ENCODE measurements at places on chromosomes 3 and 15.

DNA sequence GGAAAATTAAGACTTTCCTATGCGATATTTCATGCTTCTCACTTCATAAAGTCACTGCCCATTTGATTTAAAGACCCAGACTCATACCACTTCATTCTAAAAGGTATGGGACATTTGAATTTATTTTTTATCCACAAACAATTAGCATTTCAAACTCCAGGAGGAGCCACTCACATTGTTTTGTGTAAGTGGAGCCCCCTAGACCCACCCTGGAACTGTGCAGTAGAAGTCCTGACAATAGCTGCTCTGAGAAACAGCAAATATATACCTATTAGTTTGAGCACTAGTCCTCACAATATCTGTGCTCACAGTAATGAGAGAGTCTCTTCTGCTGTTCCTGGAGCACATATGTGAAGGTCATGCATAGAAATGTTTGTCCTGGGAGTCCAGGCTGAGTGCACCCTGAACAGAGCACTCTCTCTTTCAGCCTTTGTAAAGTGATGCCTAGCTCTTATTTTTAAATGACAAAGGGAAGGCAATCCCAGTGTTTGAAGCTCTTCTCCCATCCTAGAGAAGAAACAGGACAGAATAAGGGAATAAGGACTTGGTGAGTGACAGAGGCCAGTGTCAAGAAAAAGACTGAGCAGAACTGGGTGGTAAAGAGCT, 127.5 kb upstream of the STRIT1 start:
- DNase-seq = no peak

DNA sequence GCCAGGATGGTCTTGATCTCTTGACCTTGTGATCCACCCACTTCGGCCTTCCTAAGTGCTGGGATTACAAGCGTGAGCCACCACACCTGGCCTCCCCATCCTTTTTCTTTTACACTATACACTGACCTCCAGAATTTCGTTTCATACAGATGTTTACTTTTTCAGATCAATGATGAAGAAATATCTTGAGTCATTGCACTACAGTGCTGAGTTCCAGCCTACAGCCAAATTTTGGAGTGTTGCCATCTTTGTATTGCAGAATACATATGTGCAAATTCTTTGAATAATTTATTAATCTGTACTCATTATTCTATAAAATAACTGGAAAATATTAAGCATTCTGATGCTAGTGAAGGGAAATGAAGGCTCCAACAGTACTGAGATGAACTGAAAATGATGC, 12.5 kb downstream of the ZPLD1 start:
- DNase-seq = no peak

DNA sequence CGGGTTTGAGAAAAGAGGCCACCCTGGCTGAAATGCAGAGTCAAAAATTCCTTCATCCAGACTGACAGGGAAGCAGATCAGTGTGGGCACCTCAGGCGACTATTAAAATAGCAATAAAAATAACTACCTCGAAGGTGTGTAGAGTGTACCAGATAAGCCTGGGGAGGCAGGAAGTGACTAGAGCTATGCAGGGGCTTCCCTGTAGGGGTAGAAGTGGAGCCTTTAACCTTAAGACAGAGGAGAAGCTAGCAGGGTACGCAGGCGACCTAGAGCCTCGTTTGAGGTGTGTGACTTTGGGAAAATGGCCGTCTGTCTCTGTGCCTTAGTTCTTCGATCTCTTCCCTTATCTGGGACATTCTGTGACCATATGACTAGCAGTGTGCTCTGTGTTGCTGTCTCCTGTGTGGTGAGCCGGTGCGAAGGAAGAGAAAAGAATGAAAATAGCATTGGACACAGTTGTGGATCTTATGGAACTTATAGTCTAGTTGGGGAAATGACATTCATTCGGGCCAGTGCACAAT, 17.6 kb downstream of the BHLHE40 start:
- DNase-seq = no peak

DNA sequence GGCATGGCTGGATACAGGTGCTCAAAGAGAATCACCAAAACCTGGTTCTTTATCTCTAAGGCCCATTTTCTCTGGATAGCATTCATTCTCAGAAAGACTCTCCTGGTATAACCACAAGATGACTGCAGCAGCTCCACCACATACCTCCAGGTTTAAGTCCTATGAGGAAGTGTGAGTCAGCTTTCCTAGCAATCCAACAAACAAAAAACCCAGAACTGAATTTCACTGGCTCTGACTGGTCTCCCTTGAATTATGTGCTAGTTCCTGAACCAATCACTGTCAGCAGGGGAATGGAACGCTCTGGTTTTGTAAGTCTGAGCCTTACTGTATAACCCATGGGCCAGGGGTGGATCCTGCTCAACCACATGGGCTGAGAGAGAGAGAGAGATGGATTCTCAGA, 27.2 kb downstream of the MRPL46 start:
- DNase-seq = no peak

DNA sequence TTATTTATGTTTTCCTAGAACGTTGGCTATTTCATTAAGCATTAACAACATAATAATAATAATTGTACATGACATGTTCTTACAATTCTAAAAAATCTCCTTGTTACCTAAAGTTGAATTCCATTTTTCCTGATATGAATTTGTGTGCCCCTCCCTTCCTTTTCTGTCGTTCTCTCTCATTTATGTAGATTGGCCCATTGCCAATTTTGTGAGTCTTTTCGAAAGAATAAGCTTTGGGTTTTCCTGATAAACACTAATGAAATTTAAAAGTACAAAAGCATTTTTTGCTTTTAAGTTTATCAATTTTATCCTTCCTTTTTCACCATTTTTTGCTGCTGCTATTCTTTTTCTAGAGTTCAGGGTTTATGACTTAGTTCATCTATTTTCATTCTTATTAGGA, 44.9 kb downstream of the PRR23E start:
- no peak for DNase-seq

- DNase-seq = no peak
Measured at GRCh38 chr15:66452420-66452819, 45.1 kb downstream of the SNAPC5 start.

- no peak for DNase-seq
Measured at GRCh38 chr3:72105306-72105705, 320.4 kb upstream of the PROK2 start.

DNA sequence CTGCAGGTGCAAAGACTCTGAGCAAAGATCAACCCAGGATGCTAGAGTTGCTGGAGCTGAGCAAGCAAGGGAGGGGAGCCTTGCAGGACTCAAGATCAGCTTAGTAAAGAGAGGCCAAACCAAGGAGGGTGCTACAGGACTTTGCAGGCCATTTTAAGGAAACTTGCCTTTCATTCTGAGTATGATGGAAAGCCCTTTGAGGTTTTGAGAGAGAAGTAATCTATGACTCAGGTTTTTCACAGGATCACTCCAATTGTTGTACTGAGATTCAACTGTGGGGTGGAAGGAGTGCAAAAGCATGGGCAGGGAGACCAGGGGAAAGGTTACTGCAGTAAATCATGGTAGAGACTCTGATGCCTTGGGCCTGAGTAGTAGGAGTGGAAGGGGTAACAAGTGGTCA, 260.4 kb upstream of the GPR149 start:
- no peak for DNase-seq

DNA sequence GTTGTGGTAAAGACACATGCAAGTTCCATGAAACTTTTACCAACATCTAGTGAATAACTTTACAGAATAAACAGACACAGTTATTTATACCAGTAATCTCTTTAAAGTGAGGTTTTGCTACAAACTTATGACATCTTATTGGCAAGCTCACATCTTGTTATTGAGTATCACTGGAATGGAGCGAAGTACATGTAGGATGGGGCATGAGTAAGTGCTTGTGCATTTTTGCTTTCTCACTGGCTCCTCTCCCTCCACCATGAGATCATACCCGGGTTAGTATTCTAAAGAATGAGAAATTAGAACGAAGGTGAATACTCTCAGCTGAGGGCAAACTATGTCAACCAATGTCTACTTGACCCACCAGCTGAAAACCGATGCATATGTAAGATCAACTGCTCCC, 193.3 kb upstream of the ZNF717 start:
- no peak for DNase-seq

DNA sequence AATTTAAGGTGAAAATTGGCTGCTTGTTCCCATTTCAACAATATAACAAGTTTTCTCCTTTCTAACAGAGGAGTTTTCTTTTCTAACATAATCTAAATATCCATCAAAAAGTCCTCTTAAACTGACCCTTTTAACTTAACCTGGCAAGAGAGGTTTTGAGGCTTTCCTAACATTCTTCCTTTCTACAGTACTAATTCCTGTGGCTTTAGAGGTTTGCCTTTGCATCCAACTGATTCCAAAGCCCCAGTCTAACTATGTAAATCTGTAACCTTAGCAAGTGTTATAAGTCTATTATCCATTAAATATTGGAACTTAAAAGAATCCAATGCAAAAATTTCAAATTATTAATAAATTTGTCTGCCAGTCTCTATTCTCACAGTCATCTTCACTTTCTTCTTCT, 134.1 kb downstream of the ISL2 start:
- DNase-seq = no peak

- DNase-seq = no peak
Measured at GRCh38 chr3:71917545-71917944, 132.6 kb upstream of the PROK2 start.

DNA sequence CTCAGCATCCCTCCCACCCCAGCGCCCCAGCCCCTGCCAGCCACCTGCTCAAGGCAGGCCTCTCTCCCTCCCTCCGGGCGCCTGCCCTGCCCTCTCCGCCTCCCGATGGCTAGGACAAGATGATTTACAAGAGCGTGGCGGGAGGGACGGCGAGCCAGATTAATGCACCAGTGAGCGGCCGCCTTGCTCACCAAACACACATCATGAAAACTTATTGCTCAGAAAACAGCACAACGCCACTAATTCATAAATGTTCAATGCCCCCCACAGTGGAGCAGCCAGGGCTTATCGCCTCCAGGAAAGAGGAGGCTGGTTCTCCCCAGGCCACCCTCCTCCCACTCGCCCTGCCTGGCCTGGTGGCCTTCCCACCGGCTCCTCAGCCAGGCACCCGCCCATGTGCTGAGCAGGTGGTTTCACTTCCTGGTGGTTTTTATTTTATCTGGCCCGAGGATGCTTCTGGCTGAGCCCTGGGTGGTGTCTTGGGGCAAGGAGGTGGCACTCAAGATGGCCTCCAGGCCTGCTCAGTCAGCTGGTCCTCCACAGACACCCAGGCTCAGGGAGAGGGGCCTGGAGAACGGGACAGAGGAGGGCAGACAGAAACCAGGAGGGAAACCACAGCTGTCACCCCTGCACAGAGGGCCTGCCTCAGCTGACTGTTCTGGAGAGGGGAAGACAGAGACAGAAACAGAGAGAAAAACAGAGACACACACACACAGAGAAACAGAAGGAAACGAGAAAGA, 284.9 kb downstream of the UACA start:
- DNase-seq = no peak

DNA sequence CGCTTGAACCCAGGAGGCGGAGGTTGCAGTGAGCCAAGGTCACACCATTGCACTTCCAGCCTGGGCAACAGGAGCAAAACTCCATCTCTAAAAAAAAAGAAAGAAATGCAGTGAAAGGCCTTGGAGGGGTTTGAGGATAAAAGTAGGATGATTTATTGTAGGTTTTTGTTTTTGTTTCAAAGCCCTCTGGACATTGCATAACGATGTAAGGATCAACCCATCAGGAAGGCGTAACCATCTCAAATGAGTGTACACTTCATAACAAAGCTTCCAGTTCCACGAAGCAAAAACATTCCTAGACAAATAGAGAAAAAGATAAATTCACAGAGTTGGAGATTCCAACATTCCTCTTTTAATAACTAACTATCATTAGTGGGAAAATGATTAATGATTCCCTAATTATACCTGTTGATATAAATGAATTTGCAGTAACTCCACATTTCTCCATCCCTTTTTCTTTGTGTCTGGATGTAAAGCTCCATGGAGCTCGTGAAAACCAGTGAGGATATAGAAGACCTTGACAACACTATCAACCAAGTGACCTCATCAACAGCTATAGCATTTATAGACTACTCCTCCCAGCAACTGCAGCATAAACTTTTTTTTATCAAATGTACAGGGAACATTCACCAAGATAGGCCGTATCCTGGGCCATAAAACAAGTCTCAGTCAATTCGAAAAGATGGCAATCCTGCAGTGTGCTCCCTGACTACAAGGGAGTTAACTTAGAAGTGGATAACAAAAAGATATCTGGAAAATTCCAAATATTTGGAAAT, 48.7 kb upstream of the PPP4R2 start:
- no peak for DNase-seq

- DNase-seq = no peak
Measured at GRCh38 chr15:31228980-31229826, 97.4 kb upstream of the KLF13 start.

DNA sequence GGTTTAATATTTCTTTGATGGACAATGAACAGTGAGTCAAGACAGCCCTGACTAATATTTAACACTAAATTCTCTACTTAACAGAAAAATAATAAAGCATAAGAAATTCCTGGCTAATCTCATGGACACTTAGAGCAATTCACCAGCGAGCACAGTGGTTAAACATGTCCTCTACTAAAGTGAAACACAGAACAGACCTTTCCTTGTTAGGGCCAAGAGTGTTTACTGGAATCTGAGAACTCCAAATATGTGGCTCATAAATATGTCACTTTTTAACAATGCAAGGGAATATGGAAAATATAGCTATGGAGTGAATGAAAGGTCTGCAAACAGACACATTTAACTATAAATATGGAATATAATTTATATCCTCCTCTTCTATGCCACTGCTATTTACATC, 18.6 kb upstream of the IGSF10 start:
- DNase-seq = no peak

DNA sequence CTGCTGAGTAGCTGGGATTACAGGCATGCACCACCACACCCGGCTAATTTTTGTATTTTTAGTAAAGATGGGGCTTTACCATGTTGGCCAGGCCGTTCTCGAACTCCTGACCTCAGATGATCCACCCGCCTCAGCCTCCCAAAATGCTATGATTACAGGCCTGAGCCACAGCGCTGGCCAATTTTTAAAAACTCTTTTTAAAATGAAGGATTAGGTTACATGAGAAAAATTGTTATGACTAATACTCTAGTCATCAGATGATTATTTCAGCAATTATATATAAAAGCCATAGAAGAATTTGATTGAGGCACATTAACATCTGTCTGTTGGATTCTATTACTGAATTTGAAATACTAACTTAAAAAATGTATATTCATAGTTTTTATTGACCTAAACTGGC, 134.1 kb upstream of the MNS1 start:
- DNase-seq = no peak

GRCh38 chr3:171895291-171895690, 52.1 kb downstream of the TMEM212 start:
- no peak for DNase-seq

GRCh38 chr3:98906230-98906629, 4.7 kb upstream of the DCBLD2 start:
- DNase-seq = no peak

DNA sequence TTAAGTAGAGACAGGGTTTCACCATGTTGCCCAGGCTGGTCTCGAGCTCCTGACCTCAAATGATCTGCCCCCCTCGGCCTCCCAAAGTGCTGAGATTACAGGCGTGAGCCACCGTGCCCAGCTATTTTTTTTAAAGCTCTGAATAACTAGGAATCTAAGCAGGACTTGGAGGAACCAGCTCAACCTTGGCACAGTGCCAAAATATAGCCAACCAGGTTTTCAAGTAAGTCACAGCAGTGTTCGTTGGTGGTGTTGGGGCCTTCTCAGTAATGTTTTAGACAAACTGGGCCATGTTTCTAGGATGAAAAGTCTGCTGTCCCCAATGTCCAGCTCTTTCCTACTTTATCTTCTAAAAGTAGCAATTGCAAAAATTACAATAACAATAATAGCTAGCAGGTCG, 6.4 kb upstream of the ADAM10 start:
- DNase-seq = no peak

- DNase-seq = no peak
Measured at GRCh38 chr3:27628026-27628750, 93.9 kb downstream of the EOMES start.
